ENCODE measurements at places on chromosomes 7 and 10.

GRCh38 chr10:24381235-24382010 is 172.5 kb downstream of the KIAA1217 start:
- DNase-seq: no peak

DNA sequence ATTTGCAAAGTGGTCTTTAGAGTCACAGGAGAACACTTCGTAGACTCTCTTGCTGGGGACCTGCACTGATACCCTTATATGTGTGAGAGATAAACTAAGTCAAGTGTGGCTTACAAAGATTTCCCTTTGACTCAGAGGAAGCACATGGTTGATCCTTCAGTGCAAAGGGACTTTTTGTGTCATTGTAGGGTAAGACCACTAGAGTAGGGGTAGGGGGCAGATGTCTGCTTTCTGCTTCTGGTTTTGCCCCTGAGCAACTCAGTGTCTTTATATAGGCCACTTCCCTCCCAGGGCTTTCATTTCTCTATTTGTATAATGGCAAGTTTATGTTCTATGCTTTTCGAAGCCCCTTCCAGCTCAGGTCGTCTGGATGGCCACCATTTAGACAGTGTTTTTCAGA is 281.7 kb downstream of the SORCS3 start:
- DNase-seq: no peak

DNA sequence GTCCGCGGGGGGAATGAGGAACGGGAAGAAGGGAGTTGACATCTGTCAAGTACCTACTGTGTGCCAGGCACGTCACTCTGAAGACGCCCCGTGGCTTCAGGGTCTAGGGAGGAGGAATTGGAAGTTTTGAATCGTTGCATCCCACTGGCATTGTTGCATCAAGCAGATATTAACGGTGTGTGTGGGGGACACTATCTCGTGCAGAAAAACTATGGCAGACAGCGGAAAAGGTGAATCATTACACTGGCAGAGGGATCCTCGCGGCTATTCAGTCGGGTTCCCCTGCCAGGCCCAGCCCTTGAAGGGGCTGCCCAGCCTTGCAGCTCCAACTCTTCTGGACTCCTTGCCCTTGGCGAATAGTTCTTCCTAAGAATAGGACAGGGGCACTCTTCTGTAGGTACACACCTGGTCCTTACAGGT is 1.0 kb upstream of the KIAA1549 start:
- DNase-seq: no peak

DNA sequence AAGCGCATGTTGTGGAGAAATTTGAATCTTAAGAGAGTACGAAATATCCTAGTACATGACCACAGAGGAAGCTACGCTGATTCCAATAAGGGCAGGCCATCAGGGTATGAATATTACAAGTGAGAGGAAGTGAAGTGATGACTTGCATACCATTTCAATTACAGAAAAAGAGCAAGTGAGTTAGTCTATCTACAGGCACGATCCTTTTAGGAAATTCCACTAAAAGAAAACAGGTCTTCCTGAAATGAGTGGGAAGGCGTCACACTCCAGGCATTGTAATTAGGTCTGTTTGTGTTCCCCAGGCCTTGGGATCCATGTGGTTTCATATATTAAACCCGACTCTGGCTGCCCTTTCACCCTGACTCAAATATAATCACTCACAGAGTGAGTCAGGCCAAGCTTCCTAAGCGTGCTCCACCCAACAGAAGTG is 152.5 kb downstream of the SEMA3A start:
- no peak for DNase-seq

DNA sequence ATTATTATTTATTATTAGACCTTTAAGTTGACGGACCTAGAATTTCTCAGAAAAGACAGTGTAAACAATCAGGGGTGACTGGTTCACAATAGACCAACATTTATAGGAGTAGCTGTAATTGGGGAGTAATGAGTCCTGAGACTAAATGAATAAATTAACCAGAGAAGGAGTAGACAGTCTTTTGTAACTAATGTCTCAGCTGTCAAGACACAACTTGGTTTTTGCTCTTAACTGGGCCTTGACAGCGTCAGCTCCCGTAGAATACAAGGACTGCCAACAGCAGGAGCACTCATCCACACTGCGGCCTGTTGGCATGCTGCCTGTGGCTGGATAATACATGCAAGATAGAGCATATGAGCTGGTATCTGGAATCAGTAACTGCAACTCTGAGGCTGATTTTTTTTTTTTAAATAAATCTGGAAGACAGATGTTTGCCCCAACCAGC is 123.9 kb downstream of the CACNA2D1 start:
- DNase-seq: no peak

DNA sequence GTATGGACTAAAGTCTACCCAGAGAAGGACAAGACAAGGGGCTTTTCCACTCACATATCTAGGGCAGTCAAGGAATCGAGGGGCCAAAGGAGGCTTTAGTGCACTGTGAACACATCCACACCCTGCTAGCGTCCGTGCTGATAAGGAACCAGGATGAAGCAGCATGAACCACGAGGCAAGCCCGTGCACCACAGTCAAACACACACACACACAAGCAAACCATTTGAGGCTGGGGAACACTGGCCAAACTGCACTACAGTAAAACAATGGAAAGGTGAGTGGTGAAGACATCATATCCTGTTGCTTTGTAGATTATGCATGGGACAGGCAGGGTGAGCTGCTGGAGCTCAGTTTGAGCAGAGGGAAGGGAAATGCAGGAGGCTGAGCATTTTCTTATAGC is 177.4 kb upstream of the CDCA7L start:
- DNase-seq: no peak

DNA sequence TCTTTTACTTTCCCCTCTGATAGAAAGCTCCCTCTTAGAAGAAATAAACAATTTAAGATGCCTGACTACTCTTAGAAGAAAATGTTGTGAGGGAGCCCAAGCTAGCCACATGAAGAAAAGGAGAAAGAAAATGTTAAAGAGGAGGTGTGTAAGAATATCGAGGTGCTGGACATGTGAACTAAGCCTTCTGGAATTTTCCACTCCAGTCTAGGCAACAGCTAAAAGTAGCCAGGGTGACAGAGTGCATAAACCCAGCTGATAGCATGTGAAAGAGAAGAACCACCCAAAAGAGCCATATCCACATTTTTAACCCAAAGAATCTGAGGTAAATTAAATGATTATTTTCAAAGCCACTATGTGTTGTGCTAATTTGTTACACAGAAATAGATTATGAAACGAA is 1690.6 kb upstream of the LRRTM3 start:
- no peak for DNase-seq
